ENCODE measurements at places on chromosomes 13 and 19.
A peak's percentile ranks its signal among the peaks of the same experiment; 100 is the strongest.

- DNase-seq: no peak
These were observed 316.0 kb downstream of the PCDH9 start for GRCh38 chr13:66914155-66914554.

DNA sequence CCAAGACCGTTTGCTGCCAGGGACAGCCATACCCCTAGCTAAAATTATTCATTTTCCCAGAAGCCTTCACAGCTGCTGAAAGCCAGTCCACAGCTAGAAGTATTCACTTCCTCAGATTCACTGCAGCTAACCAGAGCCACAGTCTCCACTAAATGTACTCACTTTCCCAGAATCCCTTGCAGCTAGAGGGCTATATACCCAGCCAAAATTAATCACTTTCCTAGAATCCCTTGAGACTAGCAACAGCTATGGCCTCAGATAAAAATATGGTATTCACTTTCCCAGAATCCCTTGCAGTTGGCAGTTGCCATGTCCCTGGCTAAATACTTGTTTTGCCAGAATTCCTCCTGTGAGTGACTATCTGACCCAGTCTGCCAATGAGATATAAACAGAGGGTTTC lies 13.8 kb upstream of the MEIS3 start:
- no peak for DNase-seq

DNA sequence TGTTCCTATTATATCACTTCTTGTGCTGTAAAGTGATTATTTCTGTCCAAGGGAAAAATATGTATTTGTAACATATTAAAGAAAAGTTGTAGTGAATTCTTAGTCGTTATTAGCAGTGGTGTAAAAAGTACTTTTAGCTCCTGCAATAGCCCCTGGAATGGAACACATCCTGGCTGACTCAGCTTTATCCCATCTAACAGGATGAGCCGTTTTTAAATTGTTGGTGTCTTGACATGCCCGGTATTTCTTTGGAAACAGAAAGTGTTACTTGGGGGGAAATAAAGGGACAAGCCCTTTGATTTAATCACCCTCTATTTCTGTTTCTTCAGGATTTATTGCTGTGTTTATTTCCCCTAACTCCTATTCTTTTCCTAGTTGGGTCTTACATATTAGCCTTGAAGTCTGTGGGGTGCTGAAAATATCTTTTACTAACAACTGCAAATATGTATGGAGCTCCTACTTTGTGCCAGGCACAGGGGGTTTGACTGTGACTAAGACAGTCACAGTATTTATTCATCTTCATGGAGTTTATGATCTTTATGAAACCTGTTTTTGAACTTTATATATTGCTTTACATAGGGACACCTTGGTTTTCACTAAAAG lies 17.9 kb downstream of the COG3 start:
- DNase-seq: peak; percentile 78

DNA sequence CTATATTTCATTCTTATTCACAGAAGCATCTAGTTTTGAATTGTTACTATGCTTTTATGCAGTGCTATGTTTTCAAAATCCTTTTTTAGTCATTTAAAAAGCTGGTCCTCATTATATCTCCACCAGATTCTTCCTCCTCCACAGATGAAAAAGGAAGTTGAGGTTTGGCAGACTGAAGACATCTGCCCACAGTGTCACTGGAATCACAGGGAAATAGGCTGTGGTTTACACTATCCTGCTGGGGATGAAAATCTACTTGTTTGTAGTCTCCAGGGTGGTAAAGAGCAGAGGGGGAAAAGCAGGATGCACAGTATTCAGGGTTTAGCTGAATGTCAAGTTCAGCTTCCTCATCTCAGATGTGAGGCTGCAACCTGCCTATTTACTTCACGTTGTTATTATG lies 351.2 kb downstream of the DNAJC15 start:
- no peak for DNase-seq

DNA sequence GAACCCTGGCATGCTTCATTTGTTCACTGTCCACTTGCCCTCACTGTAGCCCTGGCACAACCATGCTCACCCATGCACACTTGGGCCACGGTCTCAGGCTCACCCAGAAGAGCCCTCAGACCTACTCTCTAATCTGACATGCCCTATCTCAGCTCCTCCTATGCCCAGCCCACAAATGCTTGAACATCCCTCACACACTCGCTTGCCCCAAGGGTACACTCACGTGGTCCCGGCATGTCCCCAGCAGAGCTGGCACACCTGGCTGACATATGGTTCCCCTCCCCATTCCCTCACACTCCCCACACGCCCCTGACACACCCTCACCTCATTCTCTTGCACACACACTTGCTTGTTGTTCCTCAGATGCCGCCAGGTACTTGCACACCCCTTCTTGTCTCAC lies 55.7 kb downstream of the MAP4K1 start:
- no peak for DNase-seq

DNA sequence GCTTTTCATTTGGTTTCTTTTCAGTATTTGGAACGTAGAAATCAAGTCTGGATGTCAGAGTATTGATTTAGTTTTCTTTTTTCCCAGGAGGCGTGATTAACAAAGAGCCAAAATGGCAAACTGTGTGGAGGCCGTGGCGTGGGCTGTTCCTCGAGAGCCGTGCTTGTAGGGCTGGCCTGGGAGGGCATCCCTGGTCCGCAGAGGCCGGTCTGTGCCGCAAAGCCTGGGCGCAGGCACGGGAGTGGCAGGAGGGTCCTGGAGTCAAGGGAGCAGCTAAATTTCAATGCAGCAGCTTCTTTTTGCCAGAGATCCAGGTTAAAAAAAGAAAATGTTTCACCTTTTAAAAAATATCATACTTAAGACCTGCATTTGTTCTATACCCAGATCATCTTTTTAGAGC lies 13.1 kb upstream of the MCF2L start:
- no peak for DNase-seq

DNA sequence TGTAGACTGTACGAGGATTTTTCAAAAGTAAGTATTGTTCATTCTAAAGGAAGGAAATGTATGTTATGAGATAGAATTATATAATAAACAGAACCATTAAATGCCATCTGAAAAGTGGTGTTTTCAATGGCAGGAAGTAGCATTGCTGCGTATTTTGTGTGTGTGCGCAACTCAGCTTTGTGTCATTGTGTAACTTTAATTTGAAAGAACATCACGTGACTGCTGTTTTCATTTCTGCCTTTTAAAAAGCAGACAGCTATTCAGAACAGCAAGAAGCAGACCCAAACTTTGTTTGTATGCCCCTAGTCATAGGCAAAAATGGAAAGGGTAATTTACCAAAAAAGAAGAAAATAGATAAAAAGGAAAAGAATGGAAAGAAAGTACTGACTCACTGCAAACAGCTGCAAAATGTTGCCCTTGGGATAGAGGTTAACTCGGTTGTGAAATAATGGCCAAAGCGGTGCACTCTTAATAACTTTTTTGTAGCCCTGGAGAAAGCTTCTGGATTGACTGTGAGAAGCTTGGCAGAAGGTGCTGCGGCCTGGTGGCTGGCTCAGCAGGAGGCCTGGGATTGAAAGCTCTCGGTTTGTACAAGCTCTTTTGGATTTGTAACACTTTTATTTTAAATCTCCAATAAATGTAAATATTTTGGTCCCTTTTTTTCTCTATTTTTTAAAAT lies 97.3 kb downstream of the GGACT start:
- DNase-seq: peak; percentile 86

DNA sequence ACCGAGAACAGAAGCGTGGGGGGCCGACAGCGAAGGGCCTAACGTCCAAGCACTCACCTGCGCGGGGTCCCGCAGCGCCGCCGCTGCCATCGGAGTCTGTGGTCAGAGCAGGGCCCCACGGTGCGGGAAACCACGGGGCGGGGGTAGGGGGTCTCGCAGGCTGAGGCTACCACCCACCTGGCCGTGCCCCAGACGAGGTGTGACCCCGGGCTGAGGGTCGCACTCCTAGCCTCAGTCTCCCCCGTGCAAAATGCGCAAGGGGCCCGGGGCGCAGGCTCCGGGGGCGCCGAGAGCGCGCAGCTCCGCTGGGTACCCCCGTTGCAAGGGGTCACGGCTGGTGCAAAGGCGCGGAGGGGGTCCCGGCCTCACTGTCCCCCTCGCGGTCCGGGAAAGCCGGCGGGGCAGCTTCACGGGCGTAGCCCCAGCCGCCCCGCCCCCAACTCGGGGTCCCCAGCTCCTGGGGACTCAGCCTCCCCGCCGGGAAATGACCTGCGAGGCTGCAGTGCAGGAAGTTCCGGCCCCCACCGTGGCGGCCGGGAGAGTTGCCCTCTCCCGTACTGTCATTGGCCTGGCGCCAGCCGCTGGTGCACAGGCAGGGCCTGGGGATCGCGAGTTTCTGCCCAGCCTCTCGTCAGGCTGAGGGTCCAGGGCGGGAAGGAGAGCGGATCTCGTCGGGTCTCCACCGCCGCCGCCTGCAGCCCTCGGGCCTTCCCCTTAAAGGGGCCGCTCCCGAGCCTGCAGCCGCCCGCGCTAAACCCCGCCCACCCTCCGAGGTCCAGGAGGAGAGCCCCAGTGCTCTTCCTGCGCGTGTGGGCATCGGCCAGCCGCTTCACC lies at the start of gene ZNF792:
ZNF792 (minus strand) TSS at position 657 of the 834 bp plus-strand sequence; CDS start at position 90, 567 bp downstream.
- peak; percentile 79 for DNase-seq

DNA sequence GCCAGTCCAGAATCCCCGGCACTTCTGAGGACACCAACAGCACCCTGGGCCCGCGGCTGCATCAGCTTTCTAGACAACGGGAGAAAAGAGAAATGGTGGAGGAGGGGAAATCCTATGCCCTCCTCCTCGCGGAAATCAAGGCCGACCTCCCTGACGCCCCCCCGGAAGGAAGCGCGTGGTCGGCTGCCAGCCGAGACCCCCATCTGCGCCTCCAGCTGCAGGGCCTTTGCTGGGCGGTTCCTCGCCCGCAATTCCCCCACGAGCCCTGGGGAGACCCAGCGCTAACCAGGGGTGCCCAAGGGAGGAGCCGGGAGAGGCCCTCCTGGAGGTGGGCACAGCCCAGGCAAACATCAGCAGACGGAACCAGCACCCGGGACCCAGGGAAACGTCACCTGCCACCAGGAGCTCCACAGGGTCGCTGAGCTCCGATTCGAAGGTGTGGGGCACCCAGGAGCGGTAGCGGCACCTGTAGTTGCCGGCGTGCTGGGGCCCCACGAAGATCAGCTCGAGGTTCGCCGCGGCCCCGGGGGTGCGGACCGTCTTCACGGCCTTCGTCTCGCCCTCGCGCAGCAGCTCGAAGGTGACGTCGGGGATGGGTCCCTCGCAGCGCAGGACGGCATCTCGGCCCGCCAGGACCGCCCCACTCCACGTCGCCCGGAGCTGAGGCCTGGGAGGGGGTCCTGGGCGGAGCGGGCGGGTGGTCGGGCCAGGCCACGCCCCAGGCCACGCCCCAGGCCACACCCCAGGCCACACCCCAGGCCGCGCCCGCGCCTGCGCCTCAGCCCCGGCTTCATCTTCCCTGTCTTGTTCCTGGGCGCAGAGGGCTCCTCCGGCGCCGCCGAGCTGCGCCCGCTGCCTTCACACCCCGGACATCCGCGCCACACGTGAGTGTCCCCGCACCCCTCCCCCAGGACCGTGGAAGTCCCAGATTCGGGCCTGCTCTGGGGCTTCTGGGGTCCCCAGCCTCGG lies 6.0 kb downstream of the A1BG start:
- peak; percentile 25 for DNase-seq

GRCh38 chr13:61146158-61146557 lies 269.5 kb downstream of the PCDH20 start:
- DNase-seq: no peak

DNA sequence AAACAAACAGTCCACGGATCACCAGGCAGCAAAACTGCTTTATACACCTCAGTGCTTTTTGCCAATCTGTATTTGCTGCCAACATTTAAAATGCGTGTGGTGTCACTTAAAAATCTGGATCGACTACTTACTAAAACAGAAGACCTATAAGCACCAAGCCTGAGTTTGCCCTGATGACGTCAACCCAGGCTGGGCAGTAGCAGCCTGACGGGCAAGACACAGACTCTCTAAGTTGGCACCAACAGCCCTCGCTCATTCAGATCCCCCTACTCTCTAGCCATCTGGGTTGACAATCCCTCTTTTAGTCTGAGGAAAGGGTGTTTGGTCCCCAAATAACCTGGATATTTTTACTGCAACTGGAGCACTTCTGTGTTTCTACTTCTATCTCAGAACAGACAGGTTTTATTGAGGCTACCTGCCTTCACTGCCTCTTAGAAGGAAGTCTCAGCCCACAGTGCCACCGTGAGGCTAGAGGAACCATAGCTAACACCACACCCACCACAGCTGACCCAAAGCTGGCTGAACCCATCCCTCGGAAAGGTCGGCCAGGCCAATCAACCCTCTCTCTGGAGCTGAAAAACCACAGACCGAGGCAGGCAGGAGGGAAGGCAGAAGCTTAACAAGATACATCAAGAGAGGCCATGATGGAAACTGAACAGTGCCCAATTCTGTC lies 6.9 kb downstream of the SUGP2 start:
- DNase-seq: no peak

- no peak for DNase-seq
These were observed 35.5 kb upstream of the CSNK1A1L start for GRCh38 chr13:37141011-37141410.

GRCh38 chr19:30240904-30241695 lies 131.1 kb upstream of the ZNF536 start:
- DNase-seq: no peak

- no peak for DNase-seq
These were observed 297.0 kb upstream of the EDNRB start for GRCh38 chr13:78215458-78216108.

DNA sequence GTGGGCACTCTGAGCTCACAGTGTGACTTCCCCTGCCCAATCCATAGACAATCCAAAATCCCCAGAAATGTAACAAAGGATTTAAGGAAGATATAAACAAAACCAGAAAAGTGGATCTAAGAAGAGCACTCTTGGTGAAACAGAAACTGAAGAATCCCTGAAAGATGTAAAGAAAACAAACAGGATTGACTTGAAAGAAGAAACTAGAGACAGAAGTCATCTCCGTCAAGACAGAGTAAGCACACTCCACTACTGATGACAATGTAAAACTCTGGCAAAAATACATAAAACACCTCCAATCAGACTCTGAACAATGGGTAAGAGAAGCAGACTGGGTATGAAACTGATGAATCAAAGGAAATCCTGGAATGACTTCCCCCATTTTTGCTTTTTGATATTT lies 13.5 kb downstream of the TUBGCP3 start:
- peak; percentile 80 for DNase-seq

DNA sequence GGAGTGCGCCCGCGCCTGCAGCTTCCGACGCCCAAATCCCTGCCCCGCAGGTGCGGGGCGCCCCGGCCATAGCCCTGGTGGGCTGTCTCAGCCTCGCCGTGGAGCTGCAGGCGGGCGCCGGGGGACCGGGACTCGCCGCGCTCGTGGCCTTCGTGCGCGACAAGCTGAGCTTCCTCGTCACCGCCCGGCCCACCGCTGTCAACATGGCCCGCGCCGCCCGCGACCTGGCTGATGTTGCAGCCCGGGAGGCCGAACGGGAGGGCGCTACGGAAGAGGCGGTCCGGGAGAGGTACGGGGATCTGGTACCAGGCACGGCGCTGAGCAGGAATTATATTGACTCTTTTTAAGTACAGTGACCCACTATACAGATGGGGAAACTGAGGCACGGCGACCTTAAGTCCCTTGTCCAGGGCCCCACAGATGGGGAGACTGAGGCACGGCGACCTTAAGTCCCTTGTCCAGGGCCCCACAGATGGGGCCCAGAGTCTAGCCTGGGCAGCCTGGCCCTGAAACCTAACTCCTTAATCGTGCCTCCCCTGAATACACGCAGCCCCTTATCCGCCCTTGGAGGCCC lies 586 bp downstream of the MRI1 start:
- no peak for DNase-seq
